ENCODE measurements at places on chromosomes 3 and 15.

DNA sequence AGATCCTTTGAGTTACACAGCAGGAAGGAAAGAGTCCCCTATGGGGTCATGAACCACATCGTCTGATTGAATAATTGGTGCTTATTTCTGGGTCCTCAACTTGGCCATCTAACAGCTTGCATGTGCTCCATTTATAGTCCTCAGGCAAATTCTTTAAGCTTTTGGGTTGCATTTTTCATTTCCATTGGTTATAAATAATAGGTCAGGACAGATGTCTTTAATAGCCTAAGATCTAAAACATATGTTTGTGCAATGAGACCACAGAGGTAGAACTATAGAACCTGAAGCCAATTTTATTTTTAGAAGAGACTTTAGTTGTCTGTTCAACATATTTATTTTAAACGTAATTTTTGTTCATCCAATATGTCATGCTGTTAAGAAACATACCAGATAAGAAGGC, 43.2 kb downstream of the CD200R1L start:
- no peak for DNase-seq

DNA sequence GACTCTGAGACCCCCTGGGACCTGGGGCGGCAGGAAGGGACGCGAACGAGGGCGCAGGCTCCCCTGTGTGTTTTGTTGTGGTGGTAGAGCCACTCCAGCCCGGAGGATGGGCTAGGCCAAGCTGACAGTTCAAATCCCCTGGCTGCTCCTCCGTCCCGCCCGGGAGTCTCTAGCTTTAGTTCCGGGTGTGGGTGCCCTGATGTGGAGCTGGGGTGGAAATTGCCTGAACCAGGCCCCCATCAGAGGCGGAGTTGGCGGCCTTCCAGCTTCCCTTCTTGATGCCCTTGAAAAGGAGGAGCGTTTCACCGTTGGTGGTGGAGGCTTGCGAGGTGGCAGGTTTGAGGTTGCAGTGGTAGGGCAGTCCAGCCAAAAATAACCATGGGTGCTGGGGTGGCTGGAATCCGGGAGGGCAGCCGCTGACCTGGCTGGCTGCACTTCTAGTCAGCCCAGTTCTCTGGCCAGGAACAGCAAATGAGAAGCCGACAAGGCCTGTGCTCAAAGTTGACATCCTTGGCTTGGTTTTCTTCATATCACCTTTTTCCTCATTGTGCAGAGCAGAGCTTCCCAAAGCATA, 817 bp downstream of the CLK3 start:
- DNase-seq, result peak; percentile 77

DNA sequence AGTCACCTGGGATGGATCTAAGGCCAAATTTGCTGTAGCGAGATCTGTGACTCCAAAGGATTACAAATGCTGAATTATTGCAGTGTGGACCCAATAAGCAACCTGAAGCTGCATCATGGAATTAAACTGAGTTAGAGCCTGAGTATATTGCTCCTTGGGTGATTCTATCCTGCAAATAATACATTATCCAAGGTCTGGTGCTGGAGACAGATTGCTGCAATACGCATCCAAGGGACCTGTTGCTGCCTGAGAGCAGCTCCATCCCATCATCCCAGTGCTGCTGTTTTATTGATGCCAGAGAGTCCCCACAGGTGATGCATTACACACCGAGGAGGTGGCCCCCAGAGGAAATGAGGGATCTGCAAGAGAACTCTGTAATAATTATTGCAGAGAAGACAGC, 31.6 kb upstream of the PCSK6 start:
- DNase-seq, result no peak

GRCh38 chr3:53255423-53255774, 423 bp downstream of the TKT start:
- peak; percentile 53 for DNase-seq

- no peak for DNase-seq
Observed at GRCh38 chr3:147422601-147423536, 13.7 kb downstream of the ZIC1 start.

GRCh38 chr15:42728560-42728959, 8.4 kb downstream of the CDAN1 start:
- DNase-seq, result no peak

DNA sequence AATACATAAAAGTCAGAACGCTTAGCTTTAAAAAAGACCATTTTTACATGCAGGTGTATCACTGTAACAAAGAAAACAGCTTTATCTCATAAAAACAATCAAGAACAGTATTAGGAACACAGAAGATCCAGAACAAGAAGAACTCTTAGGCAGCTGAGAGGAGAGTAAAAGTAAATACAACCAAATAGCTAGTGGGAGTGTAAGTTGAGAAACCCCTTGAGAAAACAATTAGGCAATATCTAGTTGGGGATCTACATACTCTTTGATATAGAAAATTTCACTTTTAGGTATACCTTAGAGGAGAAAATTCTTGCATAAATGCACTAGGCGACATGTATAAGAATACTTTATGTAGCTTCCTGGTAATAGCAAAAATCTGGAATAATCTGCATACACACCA, 7.5 kb downstream of the TMF1 start:
- DNase-seq, result no peak

- no peak for DNase-seq
Observed at GRCh38 chr3:69890084-69890483, 109.4 kb upstream of the SAMMSON start.

- no peak for DNase-seq
Observed at GRCh38 chr15:72797834-72798233, 14.3 kb upstream of the ADPGK start.

- DNase-seq, result no peak
Observed at GRCh38 chr3:114033721-114034120, 22.6 kb downstream of the CCDC191 start.

- peak; percentile 83 for DNase-seq
Observed at GRCh38 chr15:63945007-63945788, 101.1 kb downstream of the DAPK2 start.

DNA sequence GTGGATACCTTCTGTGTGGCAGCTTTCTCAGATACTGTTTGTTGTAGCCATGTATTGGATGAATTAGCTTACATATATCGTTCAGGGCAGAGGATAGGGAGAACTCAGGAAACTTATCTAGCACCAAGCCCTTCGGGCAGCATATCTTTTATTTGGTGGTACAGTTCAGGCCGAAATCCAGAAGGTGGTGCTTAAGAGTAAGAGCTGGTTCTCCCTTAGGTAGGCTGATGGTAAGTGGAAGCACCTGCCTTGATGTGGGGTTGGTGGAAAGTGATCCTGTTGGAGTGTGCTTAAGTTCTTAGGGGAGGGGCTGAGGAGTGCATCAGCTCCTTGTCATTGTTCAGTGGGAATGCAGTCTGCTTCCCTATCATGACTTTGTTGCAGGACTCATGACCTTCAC, 187.5 kb downstream of the DOCK3 start:
- DNase-seq, result no peak

GRCh38 chr3:19446687-19447086, 298.4 kb downstream of the KCNH8 start:
- DNase-seq, result no peak

DNA sequence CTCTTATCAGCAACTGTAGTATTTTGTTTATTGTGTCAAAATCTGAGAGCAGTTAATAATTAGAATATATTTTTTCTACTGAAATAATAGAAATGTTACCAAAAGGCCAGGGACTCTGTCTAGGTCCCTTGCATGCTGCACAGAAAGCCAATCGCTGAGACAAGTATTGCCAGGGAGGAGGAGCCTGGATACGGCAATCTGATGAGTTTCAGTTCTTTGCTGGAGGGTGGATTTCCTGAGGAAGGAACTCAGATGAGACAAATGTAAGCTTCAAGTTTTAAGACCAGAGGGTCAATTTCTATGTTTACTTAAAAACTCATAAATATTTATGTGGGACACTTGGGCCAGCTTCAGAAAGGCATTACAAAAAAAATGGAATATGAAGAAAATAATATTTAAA, 252.2 kb downstream of the GABRG3 start:
- DNase-seq, result no peak
